ENCODE measurements at places on chromosomes 13 and 19.

GRCh38 chr19:13002166-13002898 lies 7.1 kb downstream of the NFIX start:
- no peak for DNase-seq

DNA sequence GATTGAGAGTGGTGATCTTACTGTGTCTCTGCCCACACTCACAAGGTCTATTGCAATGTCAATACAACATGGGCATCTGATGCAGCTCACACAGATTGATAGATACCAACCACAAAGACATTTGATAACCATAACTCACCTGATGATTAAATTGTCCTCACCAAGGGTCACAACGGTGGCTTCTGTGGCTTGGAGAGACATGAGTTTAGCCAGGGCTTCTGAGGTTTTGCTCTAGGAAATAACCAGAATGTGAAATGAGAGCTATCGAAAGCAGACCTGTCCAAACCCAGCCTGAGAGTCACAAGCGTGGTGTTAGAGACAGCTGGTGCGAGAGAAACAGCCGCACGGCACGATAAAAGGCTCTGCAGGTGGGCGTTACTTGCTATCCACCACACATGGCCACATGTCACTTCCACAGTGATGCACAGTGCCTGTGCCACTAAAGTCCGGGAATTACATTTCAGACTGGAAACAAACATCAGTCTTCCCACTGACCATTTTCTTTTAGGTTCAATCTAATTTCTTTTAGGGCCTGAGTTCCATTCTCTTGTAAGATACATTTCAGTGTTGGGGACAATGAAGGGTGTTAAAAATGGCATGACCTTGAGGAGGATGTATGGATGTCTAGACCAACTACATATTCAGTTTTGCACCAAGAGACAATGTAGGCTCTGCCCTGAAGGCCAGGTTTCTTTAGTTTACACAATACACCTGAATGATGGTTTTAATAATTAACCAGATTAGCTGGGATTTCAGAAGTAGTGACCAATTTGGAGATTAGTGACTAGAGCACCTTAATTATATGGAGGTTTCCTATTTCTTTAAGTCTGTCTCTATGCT lies 53.7 kb downstream of the ATP7B start:
- DNase-seq = no peak

- no peak for DNase-seq
Measured at GRCh38 chr19:5003781-5004180, 34.9 kb downstream of the KDM4B start.

GRCh38 chr19:29079356-29080032 lies 133.5 kb downstream of the UQCRFS1 start:
- DNase-seq = no peak

DNA sequence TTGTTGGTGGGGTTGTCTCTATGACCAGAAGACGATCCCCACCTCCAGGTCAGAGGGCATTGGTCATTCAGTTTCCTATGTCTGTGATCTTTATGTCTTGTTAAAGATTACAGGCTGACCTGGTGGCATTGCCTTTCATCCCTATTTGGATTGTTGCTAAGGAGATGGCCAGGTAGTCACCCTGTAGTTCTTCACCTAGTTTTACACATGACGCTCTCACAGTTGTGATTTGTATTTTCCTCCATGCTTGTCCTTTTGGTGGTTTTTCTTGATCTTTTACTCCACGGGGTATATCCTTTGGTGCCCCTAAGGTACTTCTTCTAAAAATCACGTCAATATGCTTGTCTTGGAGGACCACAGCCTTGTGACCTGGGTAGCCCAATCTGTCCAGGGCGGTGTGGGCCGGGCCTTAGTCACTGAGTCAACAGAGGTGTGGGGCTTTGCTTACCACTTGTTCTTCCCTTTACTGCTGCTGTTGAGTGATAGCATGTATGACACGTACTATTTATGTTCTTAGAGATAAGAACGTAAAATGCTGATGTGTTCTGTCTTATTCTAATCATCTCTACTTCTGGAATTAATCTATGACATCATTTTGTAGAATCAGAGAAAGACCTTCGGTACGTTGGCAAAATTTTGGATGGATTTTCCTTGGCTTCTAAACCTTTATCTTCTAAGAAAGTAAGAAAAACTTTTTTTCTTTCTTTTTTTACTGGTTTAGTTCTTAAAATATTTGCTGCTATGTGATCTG lies 20.1 kb downstream of the GPATCH1 start:
- DNase-seq = no peak

GRCh38 chr13:79710376-79710775 lies 229.4 kb downstream of the NDFIP2 start:
- DNase-seq = no peak

DNA sequence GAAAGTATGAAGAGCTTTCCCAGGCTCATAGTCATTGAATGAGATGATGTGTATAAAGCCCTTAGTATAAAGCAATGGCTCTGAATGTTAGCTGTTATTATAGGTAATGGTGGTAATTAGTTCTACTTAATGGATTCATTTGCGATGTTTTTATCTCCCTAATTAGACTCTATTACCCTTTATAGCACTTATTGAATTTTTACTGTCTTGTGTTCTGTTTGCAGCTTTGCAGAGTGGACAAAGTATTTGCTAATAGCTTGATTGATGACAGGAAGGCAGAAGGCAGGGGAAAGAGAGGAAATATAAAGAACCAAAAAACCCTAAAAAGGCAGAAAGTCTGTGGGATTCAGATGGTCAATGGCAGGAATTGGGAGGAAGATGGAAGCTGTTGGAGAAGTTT lies 524.4 kb upstream of the SPRY2 start:
- DNase-seq = no peak

DNA sequence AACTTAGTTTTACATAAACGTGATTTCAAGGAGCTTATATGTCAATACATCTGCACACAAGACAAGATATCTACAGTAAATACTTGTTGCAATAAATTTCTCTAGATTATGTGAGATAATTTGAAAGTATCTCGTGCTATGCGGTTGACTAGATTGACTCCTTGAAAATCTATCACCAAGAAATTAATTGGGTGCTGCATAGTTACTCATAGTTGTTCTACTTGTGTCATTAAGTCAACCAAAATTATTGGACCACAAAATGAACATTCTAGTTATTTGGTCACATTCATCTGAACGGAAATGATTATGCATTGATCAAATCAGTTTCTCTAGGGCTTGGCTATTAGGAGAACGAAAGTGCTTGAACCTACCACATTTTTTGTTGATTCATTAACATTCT lies 2291.5 kb downstream of the PCDH9 start:
- no peak for DNase-seq

GRCh38 chr19:6109947-6110346 lies 353 bp downstream of the RFX2 start:
- DNase-seq = no peak

GRCh38 chr19:32917616-32917996 lies 48.0 kb upstream of the SLC7A9 start:
- DNase-seq = no peak

GRCh38 chr19:47357788-47358680 lies 8.9 kb downstream of the DHX34 start:
- DNase-seq = no peak

GRCh38 chr13:20901668-20902437 lies 693 bp downstream of the XPO4 start:
- DNase-seq = no peak

DNA sequence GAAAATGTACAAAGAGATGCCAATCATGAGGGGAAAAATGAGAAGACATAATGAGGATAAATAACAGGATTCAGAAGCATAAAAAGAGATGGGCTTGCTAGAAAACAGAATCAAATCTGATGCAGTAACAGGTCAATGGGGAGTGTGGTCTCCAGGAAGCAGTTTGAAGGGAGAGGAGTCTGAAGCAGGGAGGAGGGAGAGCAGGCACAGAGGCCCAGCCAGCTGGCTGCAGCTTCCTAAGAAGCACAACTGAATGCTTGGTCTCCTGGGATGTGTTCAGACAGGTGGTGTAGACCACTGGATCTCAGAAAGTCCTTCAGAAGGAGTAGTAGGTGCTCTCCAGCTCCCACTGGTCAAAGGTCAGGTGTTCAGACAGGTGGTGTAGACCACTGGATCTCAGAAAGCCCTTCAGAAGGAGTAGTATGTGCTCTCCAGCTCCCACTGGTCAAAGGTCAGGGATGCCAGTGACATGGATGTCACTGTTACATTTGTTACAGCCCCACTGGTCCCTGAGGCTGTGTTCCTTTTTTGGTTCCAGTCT lies 68.3 kb upstream of the UBAC2 start:
- no peak for DNase-seq

DNA sequence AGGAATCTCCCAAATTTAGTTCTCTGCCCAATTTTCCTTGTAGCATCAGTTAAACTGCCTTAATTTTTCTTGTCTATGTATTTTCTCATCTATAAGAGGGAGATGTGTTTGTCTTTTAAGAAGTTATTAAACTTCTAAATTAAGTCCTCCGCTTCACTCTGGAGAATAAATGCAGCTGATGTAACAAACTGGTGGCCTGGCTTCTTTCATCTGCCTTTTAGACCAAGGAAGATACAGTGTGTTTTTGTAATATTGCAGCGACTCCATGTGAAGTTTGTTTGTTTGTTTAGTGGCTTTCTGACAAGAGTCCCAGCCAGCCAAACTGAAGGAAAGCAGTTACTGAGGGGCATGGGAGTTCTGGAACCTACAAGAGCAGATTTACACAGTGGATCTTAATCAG lies 56.4 kb downstream of the KLF12 start:
- DNase-seq = no peak

GRCh38 chr19:3266792-3267514 lies 42.5 kb downstream of the CELF5 start:
- no peak for DNase-seq

DNA sequence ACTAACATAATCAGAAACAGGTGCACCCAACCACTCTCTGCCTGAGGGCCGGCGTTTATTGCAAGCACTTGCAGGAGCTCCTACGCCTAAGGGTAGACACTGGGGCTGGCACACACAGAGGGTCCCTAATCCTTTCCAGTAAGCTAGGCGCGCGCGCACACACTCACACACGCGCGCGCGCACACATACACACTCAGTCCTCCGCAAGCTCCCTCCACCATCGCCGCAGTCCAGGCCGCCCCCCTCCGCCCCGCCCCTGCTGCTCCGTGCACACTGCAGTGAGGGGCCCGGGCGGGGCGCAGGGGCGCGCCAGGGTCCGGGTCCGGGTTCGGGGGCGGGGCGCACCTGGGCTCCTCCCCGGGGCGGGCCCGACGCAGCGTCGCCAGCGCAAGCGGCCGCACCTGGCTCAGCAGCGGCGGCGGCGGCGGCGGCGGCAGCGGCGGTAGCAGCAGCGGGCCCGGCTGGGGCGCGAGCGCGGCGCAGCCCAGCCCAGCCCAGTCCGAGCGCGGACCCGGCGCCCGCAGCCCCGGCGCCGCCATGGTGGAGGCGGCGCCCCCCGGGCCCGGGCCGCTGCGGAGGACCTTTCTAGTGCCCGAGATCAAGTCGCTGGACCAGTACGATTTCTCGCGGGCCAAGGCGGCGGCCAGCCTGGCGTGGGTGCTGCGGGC lies at the start of gene CAMSAP3:
TSS of gene CAMSAP3 (plus strand) at position 398 of the 668 bp plus-strand sequence. CDS start at position 538, 140 bp downstream.
- DNase-seq = no peak

DNA sequence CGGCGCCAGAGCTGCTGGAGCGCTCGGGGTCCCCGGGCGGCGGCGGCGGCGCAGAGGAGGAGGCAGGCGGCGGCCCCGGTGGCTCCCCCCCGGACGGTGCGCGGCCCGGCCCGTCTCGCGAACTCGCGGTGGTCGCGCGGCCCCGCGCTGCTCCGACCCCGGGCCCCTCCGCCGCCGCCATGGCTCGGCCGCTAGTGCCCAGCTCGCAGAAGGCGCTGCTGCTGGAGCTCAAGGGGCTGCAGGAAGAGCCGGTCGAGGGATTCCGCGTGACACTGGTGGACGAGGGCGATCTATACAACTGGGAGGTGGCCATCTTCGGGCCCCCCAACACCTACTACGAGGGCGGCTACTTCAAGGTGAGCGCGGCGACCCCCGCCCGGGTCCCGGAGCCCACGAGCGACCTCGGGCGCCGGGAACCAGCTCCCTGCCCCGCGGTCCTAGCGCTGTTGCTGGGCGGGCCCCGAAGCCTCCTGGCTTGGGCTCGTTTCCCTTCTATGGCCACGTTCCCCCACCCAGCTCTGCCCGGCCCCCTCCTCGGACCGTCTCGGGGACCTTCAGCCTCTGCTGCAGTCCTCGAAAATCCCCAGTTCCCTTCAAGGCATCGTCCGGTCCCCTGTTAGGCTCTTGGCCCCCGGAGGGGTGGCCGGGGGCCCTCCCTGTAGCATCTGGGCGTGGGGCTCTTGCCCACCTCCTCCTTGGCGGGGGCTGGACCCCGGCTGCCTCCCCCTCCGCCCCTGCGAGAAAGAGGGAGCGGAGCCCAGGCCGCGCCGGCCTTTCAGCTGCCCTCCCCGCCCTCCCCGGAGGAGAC lies at the start of gene CDC34:
TSS of gene CDC34 (plus strand) at position 8 of the 808 bp plus-strand sequence. CDS start at position 180, 172 bp downstream.
- DNase-seq = no peak

DNA sequence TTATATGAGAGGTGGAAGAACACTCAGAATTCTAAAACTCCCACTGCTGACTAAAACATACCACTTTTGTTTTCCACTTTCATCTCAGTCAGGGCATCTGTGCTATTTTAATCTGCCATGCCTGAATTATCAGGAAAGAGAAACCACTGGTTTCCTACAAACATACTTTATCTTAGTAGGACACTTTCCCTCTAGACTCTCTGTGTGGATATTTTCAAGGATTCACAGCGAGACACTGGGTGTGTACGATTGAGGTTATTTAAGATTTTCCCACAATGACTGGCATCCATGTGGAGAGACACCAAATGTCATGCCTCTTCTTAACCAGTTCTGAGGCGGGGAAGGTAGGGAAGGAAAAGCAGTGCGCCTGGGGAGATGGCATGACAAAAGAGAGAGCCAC lies 212.2 kb downstream of the ENOX1 start:
- DNase-seq = no peak

DNA sequence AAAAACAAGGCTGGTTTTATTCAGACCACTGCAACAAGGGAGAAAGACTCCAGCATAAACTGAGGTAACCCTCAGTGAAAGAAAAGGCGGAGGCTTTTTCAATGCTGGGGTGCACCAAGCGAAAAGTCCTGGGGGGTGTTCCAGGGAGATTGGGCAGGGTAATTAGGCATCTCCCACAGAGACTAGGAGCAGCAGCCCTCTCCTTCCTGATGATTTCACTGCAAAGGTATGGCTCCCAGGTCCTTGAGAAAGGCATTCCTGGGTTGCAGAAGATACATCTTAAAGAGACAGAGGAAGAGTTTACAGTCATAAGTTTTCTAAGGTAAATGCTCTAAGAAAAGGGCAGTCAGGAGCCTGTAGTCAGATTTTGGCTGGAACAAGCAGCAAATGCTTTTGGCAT lies 412.0 kb downstream of the FOXO1 start:
- no peak for DNase-seq

DNA sequence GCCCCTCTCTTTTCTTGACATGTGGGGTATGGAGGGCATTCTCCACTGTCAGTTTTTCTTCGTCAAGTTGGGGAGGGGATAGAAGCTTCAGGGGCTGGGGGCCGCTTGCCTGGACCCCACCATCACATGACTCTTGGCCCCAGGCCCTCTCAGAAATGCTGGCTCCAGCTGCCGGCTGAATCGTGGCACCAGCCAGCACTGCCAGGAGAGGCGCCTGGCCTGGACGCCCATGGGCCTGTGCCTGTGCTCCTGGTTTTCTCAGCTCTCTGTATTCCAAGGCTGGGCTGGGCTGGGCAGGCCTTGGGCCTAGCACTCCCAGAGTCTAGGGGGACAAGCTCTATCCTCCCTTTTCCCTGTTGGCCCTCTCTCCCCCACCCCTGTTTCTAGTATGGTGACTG lies 38.6 kb downstream of the LYL1 start:
- no peak for DNase-seq
